ENCODE measurements at places on chromosomes 3 and 15.

- no peak for DNase-seq
Observed at GRCh38 chr3:116835658-116836057, 126.1 kb downstream of the TUSC7 start.

- no peak for DNase-seq
Observed at GRCh38 chr3:100419406-100419805, 18.1 kb downstream of the LNP1 start.

DNA sequence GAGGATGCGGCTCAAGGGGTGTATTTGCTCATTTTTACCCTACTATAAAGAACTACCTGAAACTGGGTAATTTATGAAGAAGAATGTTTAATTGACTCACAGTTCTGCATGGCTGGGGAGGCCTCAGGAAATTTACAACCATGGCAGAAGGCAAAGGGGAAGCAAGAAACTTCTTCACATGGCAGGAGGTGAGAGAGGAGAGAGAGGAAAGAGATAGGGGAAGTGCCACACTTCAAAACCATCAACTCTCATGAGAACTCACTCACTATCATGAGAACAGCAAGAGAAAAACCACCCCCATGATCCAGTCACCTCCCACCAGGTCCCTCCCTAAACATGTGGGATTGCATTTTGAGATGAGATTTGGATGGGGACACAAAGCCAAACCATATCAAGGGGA lies 192.7 kb downstream of the DIPK2A start:
- no peak for DNase-seq

DNA sequence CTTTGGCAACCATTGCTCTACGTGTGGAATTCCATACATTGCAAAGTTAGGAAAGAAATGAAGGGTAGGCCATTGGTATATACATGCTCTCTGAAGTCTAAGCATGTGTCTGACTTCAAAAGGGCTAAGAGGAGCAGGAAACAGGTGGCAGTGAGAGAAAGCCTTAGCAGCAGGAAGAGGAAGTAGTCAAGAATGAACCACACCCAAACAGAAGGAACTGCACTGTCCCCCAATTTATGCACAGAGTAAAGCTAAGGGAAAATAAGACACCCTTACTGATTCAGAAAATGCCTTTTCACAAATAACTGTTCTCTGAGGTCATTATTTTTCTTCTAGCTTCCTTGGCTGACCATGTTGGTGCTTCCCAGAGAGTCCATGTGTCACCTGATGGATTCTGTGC lies 575.4 kb downstream of the NTRK3 start:
- DNase-seq = no peak

- no peak for DNase-seq
Observed at GRCh38 chr3:87161013-87161412, 66.1 kb upstream of the CHMP2B start.

- no peak for DNase-seq
Observed at GRCh38 chr3:157336252-157337009, 100.2 kb upstream of the PTX3 start.

GRCh38 chr3:54628888-54629441 lies 298.9 kb downstream of the LRTM1 start:
- no peak for DNase-seq

- DNase-seq = peak; percentile 85
Observed at GRCh38 chr3:149812606-149813366, at the start of gene RNF13. Gene RNF13, plus strand, starts transcription at chr3:149813215. Its CDS starts 32,812 bp downstream, at chr3:149846027.

GRCh38 chr3:150306083-150306482 lies 102.0 kb upstream of the TSC22D2 start:
- no peak for DNase-seq

- no peak for DNase-seq
Observed at GRCh38 chr15:68114356-68114755, 60.2 kb downstream of the PIAS1 start.

DNA sequence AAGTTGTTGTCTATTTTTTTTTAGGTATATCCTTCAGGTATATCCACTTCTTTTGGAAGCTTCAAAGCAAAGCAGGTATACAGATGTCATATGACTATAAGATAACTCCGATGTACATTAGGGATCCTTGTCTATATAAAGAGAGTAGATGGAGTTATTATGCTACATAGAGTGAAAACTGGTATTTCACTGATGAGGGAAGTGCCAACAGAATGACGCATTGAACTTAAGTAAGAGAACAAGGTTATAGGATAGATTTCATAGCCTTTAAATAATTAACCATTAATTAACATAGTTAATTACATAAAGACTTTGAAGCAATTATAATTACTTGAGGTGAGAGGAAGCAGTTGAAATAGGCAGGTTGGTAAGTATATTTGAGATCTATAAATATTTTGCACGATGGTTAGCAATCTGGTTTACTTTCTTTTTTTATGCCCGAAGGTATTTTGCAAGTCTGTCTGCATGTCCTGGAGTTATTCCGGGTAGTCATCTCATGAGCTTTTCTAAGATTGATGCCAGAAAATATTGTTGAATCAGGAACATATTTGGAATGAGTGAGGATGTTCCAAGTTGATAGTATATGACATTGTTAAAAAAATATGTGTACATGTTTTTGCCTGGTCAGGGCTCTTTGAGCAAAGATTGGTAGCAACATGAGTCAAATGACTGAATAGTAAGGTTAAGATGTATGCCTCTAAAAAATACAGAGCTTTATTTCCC lies 299.5 kb upstream of the KCNMB2 start:
- no peak for DNase-seq

DNA sequence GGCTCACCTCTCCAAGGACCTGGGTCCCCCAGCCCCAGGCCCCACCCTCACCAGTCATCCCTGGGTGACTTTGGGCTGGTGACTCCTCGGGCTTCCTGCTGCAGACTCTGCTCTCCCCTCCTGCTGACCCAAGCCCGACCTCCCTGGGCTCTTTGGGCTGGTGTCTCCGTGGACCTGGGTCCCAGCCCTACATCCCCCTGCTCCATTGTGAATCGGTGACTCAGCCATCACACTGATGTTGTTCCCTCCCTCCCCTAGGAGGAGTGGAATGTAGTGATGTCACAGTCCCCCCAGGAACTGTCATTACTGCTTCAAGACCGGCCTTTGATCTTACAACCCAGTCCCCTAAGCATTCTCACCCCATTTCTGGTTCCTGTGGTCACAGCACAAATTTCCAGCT lies 83.7 kb downstream of the ADAMTS7 start:
- no peak for DNase-seq

GRCh38 chr3:172705170-172705569 lies 5.7 kb downstream of the NCEH1 start:
- DNase-seq = no peak

DNA sequence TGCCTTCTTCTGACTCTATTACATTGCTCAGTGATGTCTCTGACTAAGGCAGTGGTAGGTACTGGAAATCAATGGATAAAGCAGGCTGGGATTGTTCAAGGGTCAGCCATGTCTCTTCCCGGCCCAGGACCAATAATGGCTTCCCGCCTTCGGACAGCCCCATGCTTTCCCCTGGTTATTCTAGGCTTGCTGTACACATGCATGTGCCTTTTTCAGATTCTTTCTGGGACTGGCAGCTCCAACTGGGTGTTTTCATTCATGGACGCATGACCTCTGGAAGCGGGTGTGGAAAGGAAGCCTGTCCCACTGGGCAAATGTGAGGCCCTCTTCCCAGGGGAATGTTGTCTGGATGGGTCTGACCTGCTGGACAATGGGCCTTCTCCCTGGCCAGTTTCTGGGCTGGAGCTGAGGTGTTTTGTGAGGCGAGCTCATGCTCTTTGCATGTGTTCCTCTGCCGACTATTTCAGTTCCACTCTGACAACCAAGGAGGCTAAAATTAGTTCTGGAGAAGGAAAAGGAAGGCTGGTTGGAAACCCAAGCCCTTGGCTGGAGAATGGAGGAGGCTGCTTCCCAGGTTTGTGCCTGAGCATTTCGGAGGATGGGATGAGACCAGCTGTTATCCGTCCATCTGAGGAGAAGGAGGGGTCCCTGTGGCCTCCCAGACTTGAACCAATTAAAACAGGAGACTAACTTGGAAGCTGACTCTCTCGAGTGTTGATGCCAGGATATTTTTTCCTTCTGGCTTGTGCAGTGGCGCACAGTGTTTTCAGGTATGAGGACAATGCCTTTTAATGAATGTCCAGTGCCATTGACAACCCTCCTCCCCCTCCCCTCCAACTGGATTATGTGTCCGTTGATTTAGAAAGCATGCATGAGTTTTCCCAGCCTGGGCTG lies 6.9 kb downstream of the ACVR2B start:
- no peak for DNase-seq

DNA sequence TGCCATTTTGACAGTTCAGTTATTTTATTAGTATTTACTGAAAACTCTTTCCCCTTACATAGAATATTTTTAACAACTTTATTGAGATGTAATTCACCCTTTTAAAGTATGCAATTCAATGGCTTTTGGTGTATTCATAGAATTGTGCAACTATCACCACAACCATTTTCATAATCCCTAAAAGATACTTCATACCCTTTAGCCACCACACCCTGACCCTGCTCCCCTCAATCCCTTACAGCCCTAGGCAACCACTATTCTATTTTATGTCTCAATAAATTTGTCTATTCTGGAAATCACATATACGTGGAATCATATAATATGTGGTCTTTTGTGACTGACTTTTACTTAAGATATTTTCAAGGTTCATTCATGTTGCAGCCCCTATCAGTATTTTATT lies 29.7 kb downstream of the TEX9 start:
- DNase-seq = no peak

- no peak for DNase-seq
Observed at GRCh38 chr15:46496491-46497115, 861.8 kb downstream of the SQOR start.

DNA sequence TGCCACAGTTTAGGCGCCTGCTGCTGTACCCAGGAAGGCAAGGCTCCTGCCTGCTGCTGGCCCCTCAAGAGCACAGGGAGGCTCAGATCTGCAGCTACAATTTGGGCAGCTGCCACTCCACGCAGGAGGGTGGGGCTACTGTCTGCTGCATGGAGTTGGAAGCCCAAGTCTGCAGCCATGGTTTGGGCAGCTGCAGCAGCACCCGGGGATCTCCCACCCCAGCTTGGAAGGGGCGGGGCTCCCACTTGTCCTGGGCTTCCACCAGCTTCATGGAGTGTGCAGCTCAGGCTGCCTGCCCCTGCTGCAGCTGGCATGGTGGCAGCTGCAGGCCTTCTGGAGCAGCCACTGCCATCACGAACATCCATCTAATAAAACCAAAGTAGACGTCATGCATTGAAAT lies 512.9 kb downstream of the PYDC2 start:
- no peak for DNase-seq

GRCh38 chr3:123491966-123492587 lies 43.2 kb upstream of the ADCY5 start:
- DNase-seq = no peak

GRCh38 chr15:56767315-56767714 lies 34.0 kb upstream of the ZNF280D start:
- no peak for DNase-seq

DNA sequence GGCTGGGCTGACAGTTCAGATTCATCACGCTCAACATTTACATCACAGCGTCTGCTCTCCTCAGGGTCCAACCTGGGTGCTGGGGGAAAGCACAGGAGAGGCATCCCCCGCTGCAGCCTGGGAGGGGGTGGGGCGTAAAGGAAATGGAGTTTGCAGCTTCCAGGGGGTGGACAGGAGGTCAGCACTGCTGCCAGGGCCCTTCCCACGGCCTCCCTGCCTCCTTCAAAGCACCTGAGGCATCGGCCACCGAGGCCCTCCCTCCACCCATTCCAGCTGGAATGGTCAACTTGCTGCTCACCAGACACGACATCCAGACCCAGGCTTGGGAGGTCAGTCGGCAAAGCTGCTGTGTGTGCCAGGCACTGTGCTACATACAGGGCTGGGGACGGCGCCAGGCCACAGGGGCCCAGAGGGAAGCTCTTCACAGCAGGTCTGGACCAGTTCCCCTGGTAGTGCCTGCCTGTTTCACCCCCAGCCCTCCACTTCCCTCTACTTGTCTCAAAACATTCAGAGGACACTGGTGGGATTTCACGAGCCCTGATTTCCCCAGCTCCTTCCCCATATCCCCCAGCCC lies 120.7 kb downstream of the ANP32A start:
- no peak for DNase-seq

GRCh38 chr15:29736012-29736743 lies 86.1 kb downstream of the TJP1 start:
- DNase-seq = no peak

DNA sequence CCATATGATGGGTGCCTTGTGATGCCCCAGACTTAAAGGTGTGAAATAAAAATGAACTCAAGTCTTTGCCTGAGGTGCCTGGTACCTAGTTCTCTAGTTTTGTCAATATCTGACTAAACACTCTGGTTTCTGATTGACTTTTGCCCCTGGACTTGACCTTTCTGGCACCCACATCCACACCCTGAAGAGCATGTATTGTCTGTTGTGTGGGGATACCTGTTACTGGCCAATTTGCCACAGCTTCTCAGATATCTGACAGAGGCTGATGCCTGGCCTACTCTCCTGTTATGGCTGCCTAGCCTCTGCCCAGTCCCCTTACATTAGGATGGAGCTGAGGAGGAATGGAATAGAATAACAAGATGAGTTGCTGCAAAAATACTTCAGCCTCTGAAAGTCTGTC lies 3.6 kb downstream of the ZBTB38 start:
- no peak for DNase-seq

DNA sequence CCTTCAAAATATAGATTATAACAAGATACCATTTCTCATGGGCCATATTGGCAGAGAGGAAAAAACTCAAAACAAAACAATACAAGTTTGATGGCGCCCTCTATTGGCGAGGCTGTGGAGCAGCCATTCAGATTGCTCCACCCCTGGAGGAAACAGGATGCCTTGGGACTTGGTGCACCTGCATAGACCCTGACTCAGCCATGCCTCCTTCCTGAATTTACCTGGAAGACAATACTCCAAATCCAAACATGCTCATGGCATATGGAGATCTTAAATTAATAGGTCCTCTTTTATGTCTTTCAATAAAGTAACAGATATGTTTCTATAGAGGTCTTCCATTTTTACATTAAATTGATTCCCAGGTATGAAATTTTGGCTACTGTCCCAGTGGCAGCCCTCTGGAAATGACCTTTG lies 90.0 kb downstream of the APBA2 start:
- no peak for DNase-seq

GRCh38 chr3:158258619-158259018 lies 148.7 kb downstream of the RSRC1 start:
- DNase-seq = no peak

DNA sequence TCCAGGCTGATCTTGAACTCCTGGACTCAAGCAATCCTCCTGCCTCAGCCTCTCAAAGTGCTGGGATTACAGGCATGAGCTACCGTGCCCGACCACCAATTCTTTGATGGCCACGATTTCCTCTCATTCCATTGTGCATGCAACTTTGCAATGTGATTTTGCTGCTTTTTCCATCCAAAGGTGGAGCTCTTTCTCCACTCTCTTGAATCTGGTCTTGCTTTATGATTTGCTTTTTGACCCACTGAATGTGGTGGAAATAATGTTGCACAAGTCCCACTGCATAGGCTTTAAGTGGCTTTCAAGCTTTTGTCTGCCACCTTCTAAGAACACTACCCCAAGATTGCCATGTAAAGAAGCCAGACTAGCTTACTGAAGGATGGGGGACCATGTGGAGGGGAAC lies 10.6 kb downstream of the RPS27L start:
- no peak for DNase-seq

DNA sequence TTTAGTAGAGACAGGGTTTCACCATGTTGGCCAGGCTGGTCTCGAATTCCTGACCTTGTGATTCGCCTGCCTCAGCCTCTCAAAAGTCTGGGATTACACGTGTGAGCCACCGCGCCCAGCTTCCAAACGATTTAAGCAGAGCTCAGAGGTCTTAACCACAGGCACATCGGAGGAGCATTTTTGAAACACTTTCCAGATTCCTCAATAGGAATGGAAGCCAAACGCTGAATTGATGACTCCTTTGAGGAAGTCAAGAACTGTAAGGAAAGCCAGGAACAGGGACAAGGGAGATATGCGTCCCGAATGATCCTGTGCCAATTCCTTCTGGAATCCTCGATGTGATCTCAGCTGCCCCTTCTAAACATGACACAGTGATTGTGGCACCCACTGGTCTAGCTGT lies 40.0 kb downstream of the TRH start:
- DNase-seq = no peak

All from smooth muscle cell of the brain vasculature (primary cell).